ENCODE measurements at places on chromosomes 4 and X.
A peak's percentile ranks its signal among the peaks of the same experiment; 100 is the strongest.

DNA sequence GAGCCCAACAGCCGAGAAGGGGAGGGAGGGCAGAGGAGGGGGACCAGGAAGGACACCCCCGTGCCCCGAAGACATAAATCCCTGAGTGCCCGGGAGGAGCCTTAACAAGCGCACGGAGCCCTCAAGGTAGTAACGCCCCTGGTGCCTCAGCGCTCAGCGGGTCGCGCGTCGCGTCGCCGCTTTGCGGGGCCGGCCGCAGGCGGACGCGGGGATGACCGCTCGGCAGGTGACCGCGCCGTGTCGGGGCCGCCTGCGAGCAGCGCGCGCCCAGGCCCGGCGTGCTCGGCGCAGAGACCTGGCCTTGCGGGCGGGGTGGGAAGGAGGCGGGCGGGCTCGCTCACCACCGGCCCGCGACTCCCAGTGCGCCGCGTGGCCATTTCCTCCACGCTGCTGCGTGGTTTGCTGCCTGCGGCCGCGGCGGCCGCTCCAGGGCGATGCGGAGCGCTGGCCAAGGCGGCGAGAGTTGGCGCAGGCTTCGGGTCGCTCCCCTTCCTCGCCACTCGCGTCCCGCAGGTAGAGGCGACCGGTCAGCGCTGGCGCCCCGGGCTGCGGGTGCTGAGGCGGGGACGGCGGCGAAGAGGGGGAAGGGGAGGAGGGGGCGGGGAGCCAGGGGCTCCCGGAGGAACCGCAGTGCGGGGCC lies 632 bp downstream of the CCSER1 start:
- no peak for DNase-seq

GRCh38 chr4:138103597-138104283 lies 138.4 kb downstream of the SLC7A11 start:
- DNase-seq = no peak

DNA sequence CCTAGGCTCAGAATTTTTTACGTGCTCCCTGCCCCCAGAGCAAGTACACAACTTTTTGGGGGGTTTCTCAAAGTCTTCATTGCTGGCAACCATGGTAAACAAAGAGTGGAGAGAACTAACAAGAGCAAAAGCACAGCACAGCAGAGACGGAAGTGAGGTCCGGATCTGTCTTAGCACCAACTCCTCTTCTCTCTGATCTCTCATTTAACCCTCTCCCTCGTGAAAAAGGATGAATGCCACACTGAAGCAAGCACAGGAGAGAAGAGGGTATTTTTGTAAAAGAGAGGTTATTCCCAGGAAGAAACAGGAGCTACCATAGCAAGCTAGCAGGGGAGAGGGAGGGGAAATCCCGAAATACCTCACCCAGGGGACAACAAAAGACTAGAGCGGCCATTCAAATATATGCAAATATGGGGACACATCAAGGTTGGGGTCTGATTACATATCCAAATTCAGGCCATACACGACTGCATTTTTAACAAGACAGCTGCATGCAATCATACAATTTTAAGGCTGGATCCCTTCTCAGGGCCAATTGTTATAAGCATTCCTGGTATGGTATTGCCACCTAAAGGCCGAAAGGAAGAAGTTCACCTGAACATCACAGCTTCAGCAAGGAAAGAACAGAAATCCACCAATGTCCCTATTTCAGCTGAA lies 46.6 kb downstream of the CD40LG start:
- DNase-seq = peak; percentile 53

GRCh38 chrX:20059467-20060128 lies 57.1 kb downstream of the MAP7D2 start:
- DNase-seq = peak; percentile 36

DNA sequence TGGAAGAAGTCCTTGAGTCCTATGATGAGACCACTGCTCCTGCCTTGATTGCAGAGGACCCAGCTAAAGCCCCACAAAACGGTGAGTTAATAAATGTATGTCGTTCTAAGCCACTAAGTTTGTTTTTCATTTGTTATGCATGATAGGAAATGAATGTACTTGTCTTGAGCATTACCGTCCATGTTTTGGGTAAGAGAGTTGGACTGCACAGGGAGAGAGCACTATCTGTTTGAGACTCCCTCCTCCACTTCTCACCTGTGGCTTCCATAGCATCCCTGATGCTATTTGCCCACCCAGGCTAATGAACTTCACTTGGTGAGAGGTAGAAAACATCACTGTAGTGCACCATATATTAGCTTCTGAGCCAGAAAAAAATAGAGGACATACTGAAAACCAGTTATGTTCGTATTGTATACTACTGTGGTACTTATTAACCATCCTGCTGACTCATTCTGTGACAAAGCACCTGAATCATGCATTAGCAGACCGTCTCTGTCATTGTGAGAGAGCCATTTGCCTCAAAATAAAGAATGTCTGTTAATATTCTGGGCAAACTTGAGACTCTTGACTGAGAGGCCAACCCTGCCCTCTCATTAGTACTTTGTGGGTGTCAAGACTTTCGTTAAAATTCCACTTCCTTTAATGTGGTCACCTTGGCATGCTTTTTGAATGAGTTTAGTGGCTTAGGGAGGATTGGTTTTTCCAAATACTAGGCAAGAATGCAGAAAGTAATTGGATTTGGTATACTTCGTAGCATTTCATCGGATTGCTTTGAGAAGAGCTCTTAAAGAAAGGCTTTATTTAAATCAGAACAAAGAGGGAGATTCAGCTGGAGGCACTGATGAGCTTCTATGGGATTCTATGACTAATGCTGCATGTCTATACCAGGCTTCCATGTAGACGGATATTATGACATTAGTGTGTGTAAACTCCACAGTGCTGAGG lies 99.3 kb upstream of the GRPR start:
- peak; percentile 56 for DNase-seq

GRCh38 chrX:146433771-146434170 lies 375.8 kb upstream of the CXorf51B start:
- no peak for DNase-seq

DNA sequence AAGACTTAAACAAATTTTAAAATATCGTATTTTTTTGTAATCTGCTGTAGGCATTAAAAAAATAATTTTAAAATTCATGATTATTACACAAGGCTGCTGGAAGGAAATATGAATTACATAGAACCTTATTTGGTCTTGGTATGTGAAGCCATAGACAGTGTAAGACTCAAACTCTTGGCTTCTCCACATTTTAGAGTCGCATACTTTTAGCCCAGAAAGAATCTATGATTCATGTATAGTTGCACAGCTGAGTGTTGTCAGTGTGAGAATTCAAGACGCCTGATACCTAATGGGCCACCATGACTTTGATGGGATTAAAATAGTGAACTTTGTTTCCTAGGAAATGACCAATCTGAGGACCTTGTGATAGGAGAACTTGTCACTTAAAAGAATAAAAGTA lies 1.4 kb downstream of the INTU start:
- DNase-seq = peak; percentile 90

Measured in EH (cell line).